ENCODE measurements at places on chromosomes 6 and 20.
A peak's percentile ranks its signal among the peaks of the same experiment; 100 is the strongest.

- no peak for DNase-seq
Observed at GRCh38 chr6:52877168-52877567, 32.3 kb downstream of the GSTA3 start.

DNA sequence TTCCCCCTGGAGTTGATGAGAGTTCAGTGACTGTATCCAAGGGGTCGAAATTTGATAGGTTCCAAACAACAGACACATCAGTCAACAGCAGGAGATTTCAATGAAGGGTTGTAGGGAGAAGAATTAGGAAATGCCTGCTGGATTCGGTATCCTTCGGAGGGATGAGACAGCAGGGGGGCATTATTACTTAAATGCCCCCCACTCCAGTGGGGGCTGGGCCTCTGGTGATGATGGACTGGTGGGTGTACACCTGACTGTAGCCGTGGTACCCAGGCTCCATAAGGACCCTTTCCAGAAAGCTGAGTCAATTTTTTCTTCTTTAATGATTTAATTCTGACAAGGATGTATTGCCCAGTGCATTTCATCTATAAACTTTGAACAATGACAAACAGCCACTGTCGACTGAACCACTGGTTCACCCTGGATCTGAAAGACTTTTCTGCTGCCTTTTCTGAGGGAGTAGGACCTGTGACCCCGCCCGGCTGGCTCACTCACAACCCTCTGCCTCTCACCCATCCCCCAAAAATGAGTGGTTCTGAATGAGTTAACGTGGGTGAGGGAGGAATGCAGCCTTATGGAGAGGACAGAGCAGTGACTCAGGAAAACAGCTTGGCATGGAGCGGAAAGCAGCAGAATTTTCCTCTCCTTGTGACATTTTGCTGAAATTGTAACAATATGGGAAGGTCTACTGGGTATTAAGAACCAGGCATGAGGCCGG, 41.0 kb downstream of the ZMYND8 start:
- DNase-seq = no peak

DNA sequence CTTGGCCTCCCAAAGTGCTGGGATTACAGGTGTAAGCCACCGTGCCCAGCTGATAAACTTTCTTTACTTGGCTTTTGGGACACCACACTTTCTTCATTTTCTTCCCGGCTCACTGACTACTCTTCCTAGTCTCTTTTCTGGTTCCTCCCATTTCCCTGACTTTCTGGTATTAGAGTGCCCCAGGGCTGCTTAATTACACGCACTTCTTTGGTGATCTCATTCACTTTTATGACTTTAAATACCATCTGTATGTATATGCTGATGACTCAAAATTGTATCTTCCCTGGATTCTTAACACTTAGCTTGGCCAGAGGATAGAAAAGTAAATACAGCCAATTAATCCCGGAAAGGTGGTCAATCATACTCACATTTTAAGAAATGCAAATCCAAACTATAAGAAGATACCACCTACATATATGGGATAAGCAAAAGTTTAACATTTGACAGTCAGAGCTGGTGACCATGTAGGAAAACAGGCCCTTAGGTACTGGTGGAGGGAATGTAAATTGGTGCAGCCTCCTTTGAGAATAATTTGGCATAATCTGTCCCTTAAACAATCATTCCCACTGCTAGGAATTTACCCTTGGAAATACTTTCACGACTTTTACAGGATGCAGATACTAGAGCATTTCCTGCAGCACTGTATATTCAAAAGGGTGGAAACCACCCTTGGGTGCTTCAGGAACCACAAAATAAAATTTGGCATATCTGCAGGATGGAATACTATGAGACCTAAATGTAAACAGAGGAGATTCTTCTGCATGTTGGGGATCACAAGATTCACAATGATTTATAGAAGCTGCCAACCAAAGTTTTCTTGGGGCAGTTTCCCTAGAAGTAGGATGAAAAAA, 9.4 kb upstream of the NANP start:
- DNase-seq = no peak

DNA sequence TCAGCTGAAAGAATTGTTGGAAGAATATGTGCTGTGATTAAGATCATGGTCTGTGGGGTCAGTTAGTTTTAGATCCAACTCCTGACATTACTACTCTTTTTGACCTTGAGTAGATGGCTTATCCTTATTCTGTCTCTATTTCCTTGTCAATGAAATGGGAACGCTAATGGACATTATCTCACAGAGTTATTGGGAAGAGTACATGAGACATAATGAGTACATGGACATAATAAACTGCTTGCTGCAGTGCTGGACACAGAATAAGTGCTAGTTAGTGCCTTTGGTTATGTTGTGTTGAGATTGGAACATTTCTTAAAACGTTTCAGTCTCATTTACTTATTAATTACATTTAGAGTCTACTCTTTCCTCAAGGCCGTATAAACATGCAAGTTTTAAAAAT, 42.6 kb downstream of the MAPK14 start:
- no peak for DNase-seq

DNA sequence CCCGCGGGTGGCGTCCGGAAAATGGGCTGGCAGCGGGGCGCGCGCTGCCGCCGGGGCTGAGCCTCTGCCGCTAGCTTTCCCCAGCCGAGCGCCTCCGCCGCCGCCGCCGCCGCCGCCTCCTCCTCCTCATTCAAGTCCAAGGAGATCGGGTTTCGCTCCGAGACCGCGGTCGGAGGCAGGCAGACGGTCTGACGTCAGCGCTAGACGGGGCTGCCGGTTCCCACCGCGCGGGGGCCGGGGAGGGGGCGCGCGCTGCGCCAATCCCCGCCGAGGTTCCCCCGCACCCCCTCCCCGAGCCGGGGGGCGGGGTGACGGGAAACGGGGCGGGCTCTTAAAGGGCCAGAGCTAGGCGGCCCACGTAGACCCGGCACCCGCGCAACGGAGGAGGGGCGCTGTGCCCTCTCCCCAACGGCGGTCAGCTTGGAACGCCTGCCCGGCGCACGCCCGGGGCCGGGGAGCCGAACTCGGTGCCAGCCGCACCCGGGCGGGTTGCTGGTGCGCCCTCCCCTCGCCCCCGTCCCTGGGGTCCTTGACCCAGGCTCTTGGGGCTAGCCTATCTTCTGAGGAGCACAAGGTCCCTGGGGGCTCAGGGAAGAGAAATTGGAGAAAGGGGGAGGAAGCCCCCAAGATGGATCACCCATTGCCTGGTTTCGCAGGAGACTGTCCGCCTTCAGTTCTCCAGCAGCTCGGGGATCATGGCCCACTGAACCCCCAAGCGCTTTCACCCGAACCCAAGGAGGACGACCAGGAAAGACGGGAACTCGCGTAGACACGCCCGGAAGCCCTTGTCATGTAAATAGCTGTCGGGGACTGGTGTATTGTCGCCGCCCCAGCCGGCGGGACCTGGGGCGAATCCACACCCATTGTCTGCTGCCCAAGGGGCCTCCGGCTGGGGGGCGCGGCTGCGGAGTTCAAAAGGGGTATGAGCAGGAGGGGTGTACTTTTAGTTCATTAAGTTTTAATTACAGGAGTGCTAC, at the start of gene PMEPA1:
Gene PMEPA1, minus strand, starts transcription at position 193 of the 977 bp plus-strand sequence. CDS start 433 bp downstream, outside the sequence.
- peak; percentile 93 for DNase-seq

- no peak for DNase-seq
Observed at GRCh38 chr20:3889489-3890397, 556 bp downstream of the PANK2 start.

DNA sequence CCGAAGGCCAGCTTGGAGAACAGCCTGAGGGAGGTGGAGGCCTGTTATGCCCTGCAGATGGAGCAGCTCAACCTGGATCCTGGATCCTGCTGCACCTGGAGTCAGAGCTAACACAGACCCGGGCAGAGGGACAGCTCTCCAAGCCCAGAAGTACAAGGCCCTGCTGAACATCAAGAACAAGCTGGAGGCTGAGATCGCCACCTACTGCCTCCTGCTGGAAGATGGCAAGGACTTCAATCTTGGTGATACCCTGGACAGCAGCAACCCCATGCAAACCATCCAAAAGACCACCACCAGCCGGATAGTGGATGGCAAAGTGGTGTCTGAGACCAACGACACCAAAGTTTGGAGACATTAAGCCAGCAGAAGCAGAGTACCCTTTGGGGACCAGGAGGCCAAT, 223.5 kb upstream of the ID4 start:
- no peak for DNase-seq

DNA sequence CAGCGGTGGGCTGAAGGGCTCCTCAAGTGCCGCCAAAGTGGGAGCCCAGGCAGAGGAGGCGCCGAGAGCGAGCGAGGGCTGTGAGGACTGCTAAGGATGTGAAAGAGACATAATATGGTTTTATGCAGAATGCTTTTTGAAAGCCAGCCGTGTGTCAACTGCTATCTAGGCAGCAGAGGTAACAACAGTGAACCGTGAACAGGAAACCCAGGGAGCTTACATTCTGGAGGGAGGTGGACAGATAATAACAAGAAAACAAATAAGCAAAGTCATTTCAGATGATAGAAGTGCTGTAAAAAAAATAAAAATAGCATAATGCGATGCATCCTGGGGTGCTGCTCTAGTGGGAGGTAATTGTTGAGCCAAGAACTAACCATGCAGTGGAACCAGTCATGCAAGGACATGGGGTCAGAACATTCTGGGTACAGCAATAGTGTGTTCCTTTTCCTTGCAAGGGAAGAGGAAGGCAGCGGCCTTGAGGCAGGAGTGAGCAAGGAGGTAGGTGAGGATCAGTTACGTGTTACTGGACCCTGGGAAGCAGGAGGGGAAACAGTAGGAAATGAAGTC, 134.4 kb upstream of the TMEM170B start:
- no peak for DNase-seq

DNA sequence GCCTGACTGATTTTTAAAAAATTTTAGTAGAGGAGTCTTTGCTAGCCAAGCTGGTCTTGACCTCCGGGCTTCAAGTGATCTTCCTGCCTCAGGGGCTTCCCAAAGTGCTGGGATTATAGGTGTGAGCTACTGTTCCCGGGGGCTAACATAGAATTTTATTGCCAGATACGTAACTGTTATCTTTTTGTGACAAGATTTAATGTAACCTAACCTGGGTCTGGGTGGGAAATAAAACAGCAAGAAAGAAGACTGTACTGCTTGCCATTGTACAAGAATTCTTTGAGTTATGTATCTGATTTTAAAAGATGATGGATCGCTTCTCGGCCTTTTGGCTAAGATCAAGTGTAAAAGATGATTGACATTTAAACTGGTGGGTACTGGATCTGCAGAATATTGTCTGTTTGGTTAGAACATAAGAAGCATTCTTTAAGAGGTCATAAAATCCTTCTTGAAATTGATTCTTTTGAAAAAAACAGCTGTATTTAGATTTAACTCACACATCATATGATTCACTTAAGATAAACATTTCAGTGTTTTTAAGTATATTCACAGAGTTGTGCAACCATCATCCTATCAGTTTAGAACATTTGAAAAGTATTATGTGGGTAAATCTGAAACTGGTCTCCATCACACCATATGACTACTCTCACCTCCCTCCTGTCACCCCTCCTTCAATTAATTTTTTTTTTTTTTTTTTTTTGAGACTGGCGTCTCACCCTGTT, 21.6 kb downstream of the TPX2 start:
- DNase-seq = no peak

GRCh38 chr6:90494067-90494780, 92.6 kb downstream of the MAP3K7 start:
- DNase-seq = no peak

GRCh38 chr20:32962053-32962452, 42.2 kb downstream of the SUN5 start:
- DNase-seq = no peak

DNA sequence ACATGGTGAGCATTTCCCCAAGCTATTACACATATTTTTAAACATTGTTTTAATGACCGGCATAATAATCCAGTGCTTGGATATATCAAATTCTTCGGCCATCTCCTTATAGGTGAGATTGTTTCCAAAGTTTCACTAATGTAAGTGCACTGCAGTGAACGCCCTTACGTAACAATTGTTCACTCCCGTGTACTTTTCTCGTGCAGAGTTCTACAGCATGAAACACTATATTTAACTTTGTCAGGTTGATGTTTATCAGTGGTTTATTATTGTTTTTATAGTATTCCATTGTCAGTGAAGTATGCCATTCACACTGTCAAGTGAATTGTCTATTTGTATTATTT, 3.4 kb upstream of the GZF1 start:
- no peak for DNase-seq

DNA sequence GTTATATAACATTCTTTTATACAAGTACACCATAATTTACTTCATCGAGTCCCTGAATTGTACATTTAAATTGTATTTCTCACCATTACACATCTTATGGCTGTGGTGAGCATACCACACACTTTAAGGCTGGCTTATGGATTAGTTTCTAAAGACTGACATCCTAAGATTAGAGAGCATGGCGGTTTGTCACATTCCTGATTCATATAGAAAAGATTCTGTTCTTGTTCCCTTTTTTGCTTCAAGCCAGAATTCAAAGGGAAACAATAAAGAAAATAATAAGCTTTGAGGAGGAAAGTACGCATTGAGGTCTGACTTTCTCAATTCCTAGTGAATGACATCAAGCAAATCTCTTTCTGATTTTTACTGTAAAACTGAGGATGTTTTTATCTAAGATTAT, 2.5 kb downstream of the BTN1A1 start:
- DNase-seq = no peak

- DNase-seq = no peak
Observed at GRCh38 chr6:135520781-135521180, 23.2 kb upstream of the AHI1 start.

GRCh38 chr6:49634092-49634835, 2.4 kb downstream of the RHAG start:
- DNase-seq = no peak

- no peak for DNase-seq
Observed at GRCh38 chr6:100167585-100167984, 173.6 kb upstream of the MCHR2 start.

- DNase-seq = no peak
Observed at GRCh38 chr6:136012198-136012887, 160.8 kb downstream of the PDE7B start.

DNA sequence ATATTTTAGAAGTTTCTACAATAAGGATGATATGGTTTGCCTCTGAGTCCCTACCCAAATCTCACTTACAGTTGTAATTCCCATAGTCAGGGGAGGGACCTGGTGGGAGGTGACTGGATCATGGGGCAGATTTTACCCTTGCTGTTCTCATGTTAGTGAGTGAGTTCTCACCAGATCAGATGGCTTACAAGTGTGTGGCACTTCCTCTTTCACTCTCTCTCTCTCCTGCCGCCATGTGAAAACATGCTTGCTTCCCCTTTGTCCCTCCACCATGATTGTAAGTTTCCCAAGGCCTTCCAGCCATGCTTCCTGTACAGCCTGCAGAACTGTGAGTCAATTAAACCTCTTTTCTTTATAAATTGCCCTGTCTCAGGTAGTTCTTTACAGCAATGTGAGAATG, 527.5 kb upstream of the ID4 start:
- DNase-seq = no peak

GRCh38 chr20:21101932-21102575, 4.1 kb downstream of the LINC00237 start:
- no peak for DNase-seq

- DNase-seq = no peak
Observed at GRCh38 chr20:17223553-17223952, 3.3 kb upstream of the PCSK2 start.

- DNase-seq = no peak
Observed at GRCh38 chr6:6775074-6775473, 186.6 kb downstream of the LY86 start.

- no peak for DNase-seq
Observed at GRCh38 chr20:25321262-25321831, 69.3 kb downstream of the ABHD12 start.

Data from T follicular helper cell (primary cell).